ENCODE measurements at places on chromosomes 2 and 18.
A peak's percentile ranks its signal among the peaks of the same experiment; 100 is the strongest.

DNA sequence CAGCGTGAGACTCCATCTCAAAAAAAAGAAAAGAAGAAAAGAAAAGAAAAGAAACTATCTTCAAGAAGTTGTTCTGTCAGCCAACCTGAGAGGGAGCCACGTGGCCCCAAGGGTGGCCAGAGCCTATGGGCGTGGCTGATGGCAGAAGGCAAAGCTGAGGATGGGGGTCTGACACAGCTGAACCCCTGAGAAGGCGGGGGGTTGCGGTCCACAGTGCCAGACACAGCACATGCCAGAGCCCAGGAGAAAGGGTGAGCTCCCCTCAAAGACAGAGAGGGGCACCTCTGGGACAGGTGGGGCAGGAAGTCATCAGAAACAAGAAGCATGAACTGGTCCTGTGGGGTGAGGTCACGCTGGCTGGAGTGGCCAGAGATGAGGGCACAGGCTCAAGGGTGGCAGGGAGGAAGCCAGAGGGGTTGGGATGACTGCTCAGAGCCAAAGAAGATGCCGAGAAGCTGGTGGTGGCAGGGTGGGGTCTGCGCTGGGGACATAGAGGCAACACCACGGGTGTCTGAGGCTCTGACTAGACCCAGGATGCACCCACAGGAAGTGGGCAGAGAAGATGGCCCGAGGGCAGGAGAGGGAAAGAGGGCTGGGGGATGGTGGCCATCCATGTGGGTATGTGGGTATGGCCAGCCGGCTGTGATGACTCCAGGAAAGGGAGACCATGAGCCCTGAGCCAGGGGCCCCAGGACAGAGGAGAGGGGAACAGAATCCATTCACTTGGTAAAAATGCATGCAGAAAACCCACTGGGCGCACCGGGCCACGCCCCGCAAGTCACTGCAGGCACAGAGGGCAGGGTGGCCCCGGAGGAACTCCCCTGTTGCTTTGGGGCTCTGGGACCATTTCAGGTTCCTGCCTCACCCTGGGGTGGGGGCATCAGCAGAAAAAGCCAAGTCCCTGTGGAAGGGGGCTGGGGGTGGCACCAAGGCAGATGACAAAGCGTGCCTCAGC, 8.4 kb downstream of the KIF1A start:
- no peak for DNase-seq

- DNase-seq = no peak
Measured at GRCh38 chr2:8198766-8199382, 483.0 kb upstream of the ID2 start.

DNA sequence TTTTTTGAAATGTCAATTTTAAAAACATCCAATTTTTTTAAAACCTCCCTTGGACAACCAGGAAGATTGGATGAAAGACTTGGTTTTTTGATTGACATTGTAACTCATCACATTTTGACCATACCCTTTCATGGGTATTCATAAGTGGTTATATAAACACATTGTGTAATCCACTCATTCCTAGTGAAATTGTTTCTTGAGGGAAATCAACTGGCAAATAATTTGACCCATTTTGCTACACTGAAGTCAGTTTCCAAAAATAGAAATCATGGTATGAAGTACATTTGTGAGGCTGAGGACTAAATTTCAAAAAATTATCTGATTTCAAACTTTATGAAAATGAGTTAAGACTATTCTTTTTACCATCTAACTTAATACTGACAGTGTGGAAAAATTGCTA, 31.5 kb downstream of the FBXO48 start:
- no peak for DNase-seq

- no peak for DNase-seq
Measured at GRCh38 chr18:64171576-64171975, 22.7 kb upstream of the LINC00305 start.

DNA sequence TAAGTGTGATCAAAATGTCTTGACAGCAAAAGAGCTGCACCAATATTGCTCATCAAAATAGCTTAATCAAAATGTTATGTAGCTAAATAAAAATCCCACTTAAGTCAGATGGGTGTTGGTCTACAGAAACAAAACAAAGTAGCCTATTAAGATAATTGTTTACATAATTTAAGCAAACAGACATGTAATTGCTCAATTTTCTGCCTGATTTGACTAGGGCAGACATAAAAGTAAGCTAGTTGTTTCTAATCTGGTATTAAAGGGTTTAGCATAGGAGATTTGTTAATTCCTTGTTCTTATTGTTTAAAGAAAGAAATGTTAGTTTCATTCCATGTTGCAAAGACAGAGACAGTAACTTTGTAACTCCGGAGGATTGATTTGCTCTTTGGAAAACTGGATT, 11.5 kb upstream of the FEZ2 start:
- no peak for DNase-seq

GRCh38 chr2:234496055-234496834, 636 bp downstream of the ARL4C start:
- DNase-seq = no peak

- DNase-seq = no peak
Measured at GRCh38 chr18:59264121-59264571, 9.1 kb downstream of the RAX start.

DNA sequence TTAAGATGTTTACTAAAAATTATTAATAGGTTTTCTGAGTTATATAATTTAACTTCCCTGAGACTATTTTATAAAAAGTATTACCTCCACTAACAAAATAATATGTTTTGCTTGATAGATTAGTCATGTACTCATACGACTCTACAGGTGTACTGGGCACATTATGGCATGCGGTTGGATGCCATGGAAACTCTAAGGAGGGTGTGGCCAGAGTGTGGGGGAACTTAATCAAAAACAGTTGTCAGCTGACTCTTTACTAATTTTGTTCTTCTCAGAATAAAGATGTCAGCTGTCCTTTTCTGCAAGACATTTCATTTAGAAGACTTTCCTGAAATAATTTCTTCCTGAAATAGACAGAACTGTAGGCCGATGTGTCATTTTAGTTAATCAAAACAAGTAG, 228.3 kb upstream of the SIX3 start:
- no peak for DNase-seq

DNA sequence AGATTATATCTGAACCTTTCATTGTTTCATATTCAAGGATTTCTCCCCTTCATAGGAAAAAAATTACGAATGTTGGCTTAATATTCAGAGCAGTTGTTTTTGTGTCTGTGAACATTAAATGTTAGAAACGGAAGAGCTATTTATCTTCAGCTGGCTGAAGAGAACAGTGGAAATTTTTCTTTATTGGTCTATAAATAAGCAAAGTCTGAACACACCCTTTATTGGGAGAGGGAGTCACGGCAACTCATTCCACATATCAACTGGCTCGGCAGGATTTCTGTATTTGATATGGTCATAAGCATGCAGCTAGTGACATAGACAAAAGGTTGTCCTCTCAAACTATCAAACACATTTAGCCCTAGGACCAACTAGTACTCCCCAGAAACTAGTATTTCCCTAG, 468.4 kb upstream of the HNRNPA3 start:
- DNase-seq = no peak

DNA sequence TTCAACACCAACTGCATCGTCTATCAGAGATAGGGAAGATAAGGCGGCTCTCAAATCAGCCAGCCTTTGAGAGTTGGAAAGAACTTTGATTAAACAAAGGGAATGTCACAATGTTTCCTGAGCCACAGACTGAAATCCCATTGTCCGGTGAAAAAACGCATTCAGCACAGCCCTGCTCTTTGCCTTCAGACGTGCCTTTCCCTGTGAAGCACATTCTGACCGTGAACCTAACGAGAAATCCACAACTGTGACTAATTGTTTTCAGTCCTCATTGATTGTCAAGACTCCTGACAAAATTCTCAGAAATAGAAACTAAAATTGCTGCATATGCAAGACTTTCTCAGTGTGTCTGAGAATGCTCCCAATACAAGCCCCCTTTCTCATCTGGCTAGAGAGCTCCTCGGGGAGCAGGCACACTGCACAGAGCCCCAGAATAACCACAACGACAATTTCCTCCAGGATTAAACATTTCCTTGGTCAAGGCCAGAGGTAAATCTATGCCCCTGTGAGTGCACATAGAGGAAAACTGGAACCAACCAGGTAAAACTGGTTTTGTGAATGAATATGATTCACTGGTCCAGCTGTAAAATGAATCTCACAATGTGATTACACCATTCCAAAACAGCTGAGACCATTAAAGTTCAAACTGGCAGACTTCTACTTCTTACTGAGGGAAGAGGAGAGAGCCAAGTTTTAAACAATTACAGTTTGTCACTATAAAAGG, 561.9 kb upstream of the ID2 start:
- DNase-seq = no peak

DNA sequence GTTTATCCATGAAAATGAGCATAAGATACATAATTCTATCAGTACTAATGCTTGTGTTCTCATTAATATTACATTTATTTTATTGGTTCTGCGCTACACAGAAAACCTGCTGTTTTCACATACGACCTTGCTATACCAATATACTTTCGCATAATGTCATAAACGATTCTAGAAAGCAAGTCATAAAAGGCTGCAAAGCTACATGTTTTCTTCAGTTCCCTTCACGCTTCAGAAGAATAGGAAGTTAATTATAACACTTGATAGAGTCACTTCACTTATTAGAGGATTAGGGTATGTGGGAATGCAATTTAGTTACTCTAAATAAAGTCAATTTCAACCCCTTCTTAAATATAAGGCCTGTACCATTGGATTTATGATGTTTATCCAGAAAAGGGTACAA, 29.0 kb downstream of the PSME4 start:
- no peak for DNase-seq

- DNase-seq = no peak
Measured at GRCh38 chr18:1018181-1018681, 113.6 kb downstream of the ADCYAP1 start.

GRCh38 chr18:49585781-49586663, 24.2 kb downstream of the LIPG start:
- DNase-seq = no peak

- DNase-seq = peak; percentile 69
Measured at GRCh38 chr2:237474931-237475703, 11.9 kb upstream of the MLPH start.

DNA sequence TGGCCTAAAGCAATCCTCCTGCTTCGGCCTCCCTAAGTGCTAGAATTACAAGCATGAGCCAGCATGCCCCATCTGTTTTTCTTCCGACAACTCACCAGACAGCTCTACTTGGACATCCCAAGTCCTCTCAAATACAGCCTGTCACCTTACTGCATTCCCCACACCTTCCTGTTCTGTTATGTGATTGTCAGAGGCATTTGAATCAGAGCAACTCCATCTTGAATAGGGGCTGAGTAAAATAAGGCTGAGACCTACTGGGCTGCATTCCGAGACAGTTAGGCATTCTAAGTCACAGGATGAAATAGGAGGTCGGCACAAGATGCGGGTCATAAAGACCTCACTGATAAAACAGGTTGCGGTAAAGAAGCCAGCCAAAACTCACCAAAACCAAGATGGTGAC, 17.3 kb downstream of the ACVR1 start:
- DNase-seq = no peak

DNA sequence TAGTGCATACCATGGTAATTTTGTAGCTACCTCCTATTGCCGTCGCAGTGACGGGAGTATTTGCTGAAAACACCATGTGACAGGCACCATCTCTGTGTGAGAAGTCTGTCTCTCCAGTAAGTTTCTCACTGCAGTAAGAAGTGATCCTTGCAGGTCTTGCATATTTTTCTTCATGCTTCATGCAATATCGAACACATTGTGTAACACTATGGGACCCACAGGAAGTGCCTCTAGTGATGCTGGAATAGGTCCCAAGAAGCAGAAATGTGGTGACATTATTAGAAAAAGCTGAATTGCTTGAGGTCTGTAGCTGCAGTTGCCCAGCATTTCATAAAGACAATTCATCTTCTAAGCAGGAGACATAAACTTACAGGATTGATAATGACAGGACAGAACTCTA, 167.6 kb downstream of the DCDC2C start:
- no peak for DNase-seq

DNA sequence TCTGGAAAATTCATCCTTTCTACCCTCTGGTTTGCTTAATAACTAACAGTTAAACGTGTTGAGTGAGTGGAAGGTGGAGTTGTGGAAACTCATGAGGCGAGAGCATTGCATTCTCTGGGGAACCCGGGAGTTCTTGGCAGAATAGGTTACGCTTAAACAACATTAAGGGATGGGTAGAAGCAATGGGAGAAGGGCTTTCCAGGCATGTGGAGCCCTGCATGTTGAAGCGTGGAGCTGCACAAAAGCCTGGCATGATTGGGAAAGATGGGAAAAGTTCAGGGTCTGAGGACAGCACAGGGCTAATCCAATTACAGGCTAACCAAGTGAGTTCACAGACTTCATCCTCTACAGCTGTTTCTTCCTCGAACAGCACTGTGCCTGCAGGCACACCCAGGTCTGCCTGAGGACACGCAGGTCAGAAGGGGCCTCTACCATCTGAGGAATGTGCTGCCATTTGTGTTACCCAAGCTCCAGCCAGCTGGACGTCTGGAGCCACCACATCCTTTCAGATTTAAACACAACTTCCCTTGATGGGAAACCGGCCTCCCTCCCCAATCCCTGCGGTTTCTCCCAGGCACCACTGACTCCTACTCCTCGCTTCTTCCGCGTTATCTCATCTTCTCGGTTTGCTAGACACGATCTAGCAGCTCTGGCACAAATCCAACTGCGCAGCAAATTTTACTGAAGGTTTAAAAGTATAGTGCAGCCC, 164.2 kb downstream of the ANTXR1 start:
- DNase-seq = no peak

DNA sequence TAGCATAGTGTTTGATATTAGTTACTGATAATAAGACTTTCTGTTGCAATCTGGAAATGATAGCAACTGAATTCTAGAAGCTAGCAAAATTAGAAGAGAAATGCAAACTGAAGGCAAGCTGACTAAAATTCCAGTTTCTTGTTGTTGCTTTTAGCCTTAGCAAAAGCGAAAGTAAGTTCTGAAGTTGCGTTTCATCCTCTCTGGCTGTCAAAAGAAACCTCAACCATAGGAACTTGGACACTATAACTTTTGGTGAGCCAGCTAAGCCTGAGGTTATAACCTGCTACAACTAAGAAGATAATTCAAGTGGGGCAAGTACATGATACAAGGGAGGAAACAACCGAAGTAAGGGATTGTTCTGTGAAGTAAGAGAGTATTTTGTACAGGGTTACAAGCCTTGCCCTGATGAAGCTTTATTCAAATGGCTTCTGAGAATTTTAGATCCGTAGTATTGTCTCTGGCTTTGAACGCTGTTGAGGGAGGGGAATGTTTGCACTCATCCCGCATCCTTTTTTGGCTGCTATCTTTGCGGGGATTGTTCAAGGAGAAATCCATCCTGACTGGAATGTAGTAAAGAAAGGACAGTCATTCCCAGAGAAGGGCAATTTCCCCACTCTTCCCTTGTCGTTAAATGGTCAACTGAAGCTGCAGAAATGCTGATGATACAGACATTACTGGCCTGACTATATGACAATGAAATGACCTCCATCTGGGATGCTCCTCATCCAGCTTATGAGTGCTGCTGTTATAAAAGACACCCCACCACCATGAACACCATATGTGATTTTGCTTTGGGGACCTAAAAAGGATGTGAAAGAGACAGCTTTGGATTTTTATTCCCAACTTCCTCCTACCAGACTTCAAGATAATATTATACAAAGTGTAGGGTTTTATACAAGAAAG, 7.0 kb upstream of the TMX3 start:
- DNase-seq = no peak

Data from CD4-positive, alpha-beta memory T cell (primary cell).